SJSA1 (cell line): ENCODE measurements at places on chromosomes 5 and 9.

DNA sequence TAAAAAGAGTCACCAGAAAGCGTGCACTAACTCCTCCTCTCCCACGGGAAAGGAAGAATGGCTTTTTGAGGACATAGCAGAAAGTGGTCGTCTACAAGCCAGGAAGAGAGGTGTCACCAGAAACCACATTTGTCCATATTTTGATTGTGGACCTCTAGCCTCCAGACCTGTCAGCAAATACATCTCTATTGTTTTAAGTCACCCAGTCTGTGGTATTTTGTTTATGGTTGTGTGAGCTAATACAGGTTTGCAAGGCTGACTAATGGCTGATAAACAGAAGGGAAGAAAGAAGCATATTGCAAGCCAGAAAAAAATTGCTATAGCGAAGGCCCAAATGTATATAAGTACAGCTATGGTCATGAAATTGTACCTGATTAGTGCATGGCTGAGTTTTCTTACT lies 21.4 kb downstream of the WDR70 start:
- H3K36me3 ChIP-seq = peaks cover 18% of the 10 kb centered on the region
- no peak for DNase-seq
- no peaks in the 10 kb centered on the region for H3K27me3 ChIP-seq
- H3K27ac ChIP-seq = no peak overlapping the region
- peaks cover 15% of the 10 kb centered on the region for H3K4me1 ChIP-seq
- H3K4me3 ChIP-seq = no peak overlapping the region

DNA sequence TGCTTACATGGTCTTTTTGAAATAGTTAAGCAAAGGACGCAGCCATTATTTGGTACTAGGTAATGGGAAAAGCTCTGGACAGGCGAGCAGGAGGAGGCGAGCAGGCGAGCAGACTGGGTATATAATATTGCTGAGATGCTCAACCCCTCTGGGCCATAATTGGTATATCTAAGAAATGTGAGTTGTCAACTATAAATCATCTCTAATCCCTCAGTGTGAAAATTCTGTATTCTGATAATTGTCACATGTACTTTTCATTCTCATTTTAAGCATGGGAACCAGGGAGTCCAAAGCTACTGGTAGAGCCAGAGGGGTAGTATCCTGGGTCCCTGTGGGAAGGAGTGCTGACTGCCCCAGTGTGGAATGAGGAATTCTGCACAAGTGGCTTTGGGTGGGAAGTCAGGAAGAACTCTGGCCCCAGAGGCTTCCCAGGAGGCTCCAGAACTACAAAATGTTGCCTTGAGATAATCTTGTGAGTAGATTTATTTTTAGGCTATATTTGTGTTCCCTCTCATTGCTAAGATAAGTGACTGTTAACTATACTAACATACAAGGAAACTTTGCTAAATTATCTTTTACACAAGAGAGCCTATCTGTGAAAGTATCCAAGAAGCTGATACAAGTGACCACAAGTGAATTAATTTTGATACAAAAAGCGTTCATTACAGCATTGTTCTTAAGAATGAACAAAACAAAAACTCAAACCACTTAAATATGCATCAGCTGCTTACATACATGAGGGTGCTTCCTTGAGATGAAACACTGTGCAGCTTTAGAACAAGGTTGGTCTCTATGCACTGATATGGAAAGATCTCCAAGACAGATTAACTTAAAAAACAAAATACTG lies 70.5 kb upstream of the TNFAIP8 start:
- no peak overlapping the region for H3K27ac ChIP-seq
- H3K27me3 ChIP-seq = no peaks in the 10 kb centered on the region

- no peaks in the 10 kb centered on the region for H3K36me3 ChIP-seq
- H3K4me3 ChIP-seq = no peak overlapping the region
- H3K27me3 ChIP-seq = no peaks in the 10 kb centered on the region
- no peaks in the 10 kb centered on the region for H3K4me1 ChIP-seq
- no peak overlapping the region for H3K27ac ChIP-seq
Observed at GRCh38 chr9:112869041-112869529, 21.6 kb downstream of the SLC46A2 start.

- H3K4me3 ChIP-seq = no peak overlapping the region
- DNase-seq = no peak
- H3K27ac ChIP-seq = no peak overlapping the region
- H3K4me1 ChIP-seq = no peaks in the 10 kb centered on the region
Observed at GRCh38 chr9:90090997-90091396, 486.2 kb downstream of the GADD45G start.

GRCh38 chr9:37972351-37972848 lies 68.5 kb upstream of the SLC25A51 start:
- H3K27me3 ChIP-seq = no peaks in the 10 kb centered on the region
- H3K4me3 ChIP-seq = no peak overlapping the region
- peaks cover 35% of the 10 kb centered on the region for H3K4me1 ChIP-seq
- peaks cover 35% of the 10 kb centered on the region for H3K36me3 ChIP-seq
- H3K27ac ChIP-seq = no peak overlapping the region
- no peak for DNase-seq

DNA sequence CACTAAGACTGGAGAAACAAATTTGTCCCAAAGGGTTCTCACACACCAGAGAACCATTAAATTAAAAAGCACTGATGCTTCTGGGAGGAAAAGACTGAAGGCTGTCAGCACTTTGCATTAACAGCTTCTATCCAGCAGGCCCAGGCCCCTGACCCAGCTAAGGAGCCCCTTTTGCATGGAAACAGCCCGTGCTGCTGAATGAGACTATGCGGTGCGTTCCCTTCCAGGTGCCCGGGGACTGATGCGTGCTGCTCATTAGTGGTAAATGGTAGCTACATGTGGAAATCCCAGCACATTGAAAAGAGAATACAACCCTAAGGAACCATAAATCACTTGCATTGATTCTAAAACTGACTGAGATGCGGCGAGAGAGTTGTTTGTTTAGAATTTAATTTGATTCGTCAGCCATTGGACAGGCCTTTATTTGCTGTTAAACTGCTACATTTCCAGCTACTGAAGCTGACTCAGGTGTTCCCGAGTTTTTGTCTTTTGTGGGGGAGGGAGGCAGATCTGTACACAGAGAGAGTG lies 351.0 kb upstream of the SLC24A2 start:
- H3K27ac ChIP-seq = no peak overlapping the region
- no peaks in the 10 kb centered on the region for H3K36me3 ChIP-seq
- no peaks in the 10 kb centered on the region for H3K27me3 ChIP-seq
- no peak for DNase-seq

- no peak overlapping the region for H3K4me3 ChIP-seq
- no peak overlapping the region for H3K27ac ChIP-seq
- H3K27me3 ChIP-seq = no peaks in the 10 kb centered on the region
- H3K36me3 ChIP-seq = no peaks in the 10 kb centered on the region
Observed at GRCh38 chr9:35914301-35914807, 5.1 kb downstream of the SPAAR start.

DNA sequence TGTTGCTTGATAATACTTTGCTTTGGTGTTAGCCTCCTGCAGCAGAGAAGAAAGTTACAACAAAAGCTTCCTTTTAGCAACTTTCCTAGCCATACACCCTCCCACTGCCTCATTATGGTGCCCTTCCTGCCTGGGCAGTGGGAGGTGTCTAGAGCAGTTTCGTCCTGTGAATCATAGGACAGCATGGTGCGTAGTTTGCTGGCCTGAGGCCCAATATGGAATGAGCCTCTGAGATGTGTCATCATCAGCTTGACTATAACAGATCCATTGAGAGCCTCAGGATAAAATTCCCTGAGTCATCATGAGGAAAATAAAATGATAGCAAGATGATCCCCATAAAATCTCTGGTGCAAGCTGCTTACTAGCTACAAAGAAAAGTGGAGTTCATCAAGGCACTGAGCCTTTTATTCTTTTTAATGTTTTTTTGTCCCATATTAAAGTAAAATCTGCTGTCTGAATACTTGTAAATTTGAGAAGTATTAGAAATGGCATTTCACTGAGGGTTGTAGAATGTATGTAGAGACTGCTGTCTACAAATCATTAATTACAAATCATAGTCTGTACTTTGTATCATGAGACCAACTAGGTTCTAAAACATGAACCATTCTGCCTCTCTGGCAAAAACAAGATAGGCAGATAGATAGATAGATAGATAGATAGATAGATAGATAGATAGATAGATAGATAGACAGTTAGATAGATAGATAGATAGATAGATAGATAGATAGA lies 303.0 kb upstream of the PDE4D start:
- no peaks in the 10 kb centered on the region for H3K36me3 ChIP-seq
- H3K4me1 ChIP-seq = peaks cover 6% of the 10 kb centered on the region; the same call in 1 of the 2 replicates
- H3K27ac ChIP-seq = no peak overlapping the region
- no peaks in the 10 kb centered on the region for H3K27me3 ChIP-seq
- H3K4me3 ChIP-seq = no peak overlapping the region
- peak; percentile 54 for DNase-seq

DNA sequence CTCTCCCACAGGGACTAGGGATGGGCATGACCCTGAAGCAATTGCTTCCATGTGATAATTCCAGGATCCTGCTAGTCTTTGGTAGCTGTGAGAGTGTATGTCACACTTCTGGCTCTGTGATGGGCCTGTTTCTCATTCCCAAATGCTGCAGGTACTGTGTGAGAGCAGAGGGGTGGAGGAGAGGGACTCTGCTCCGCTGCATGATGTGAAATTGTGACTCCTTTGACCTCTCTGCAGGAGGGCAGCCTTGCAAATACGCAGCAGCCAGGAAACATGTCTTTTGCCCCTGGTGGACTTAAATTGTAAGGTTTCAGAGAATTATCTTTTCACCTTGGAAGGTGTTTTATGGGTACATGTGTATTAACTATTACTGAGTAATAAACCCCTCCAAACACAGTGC lies 61.6 kb downstream of the SFXN1 start:
- no peak overlapping the region for H3K27ac ChIP-seq
- H3K4me1 ChIP-seq = no peaks in the 10 kb centered on the region
- H3K36me3 ChIP-seq = no peaks in the 10 kb centered on the region
- peak; percentile 7 for DNase-seq

GRCh38 chr5:111158105-111158744 lies 66.0 kb upstream of the CAMK4 start:
- H3K27ac ChIP-seq = no peak overlapping the region
- no peak overlapping the region for H3K4me3 ChIP-seq
- no peaks in the 10 kb centered on the region for H3K36me3 ChIP-seq
- no peaks in the 10 kb centered on the region for H3K4me1 ChIP-seq
- no peaks in the 10 kb centered on the region for H3K27me3 ChIP-seq

GRCh38 chr9:6869081-6869948 lies 111.5 kb downstream of the KDM4C start:
- no peaks in the 10 kb centered on the region for H3K27me3 ChIP-seq
- H3K36me3 ChIP-seq = no peaks in the 10 kb centered on the region
- H3K4me1 ChIP-seq = no peaks in the 10 kb centered on the region
- H3K4me3 ChIP-seq = no peak overlapping the region
- H3K27ac ChIP-seq = no peak overlapping the region
- no peak for DNase-seq

GRCh38 chr5:2806176-2806575 lies 54.7 kb upstream of the IRX2 start:
- no peaks in the 10 kb centered on the region for H3K27me3 ChIP-seq
- no peaks in the 10 kb centered on the region for H3K4me1 ChIP-seq
- no peak for DNase-seq
- H3K27ac ChIP-seq = no peak overlapping the region

DNA sequence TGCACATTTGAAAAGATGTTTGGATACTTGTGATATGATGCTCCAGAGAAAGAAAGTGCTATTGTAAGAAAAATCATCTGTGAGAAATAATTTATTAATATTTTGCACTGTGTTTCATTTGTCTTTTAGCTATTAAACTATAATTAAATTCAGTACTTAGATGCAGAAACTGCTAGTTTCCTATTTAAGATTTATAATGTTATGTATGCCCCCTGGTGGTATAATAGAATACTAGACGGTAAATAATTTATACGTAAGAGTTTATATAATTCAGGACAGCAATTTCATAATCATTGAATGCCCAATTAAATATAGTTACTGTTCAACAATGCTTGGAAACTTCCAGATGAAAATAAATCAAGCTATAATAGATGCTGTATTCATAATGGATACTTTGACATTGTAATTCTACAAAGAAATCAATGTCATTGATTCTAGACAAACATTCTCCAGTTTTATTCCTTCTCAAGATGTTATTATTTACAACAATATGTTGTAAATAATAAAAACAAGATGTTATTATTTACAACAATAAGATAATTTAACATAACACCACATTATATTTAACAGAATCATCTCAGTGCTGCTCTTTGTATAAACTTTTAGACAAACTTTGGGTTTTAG lies 101.0 kb downstream of the TMEM232 start:
- no peak overlapping the region for H3K27ac ChIP-seq
- H3K36me3 ChIP-seq = no peaks in the 10 kb centered on the region
- no peaks in the 10 kb centered on the region for H3K4me1 ChIP-seq
- no peak overlapping the region for H3K4me3 ChIP-seq
- no peaks in the 10 kb centered on the region for H3K27me3 ChIP-seq

GRCh38 chr5:40258222-40258621 lies 421.5 kb upstream of the PTGER4 start:
- H3K4me3 ChIP-seq = no peak overlapping the region
- no peaks in the 10 kb centered on the region for H3K4me1 ChIP-seq
- no peak for DNase-seq

DNA sequence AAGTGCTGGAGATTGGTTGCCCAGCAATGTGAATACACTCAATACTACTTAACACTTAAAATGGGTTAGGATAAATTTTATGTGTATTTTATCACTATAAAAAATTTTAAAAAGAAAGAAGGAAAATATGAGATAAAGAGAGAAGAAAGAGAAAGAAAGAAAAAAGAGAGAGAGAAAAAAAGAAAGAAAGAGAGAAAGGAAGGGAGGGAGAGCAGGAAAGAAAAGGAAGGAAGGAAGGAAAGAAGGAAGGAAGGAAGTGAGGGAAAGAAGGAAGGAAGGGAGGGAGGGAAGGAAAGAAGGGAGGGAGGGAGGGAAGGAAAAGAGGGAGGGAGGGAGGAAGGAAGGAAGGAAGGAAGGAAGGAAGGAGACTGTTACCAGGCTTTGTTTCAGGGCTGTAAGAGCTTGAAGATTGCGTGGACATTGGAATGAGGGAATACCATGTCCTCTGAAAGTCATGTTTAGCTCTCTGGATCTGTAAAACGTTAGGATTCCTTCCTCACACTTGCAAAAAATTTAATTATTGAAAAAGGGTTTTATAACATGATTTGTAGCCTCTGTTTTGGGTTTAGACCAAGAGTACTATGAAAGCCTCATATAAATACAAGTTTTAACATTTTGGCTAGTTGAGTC lies 152.3 kb upstream of the DAP start:
- H3K27me3 ChIP-seq = no peaks in the 10 kb centered on the region

- no peaks in the 10 kb centered on the region for H3K4me1 ChIP-seq
- no peaks in the 10 kb centered on the region for H3K27me3 ChIP-seq
- H3K36me3 ChIP-seq = no peaks in the 10 kb centered on the region
- no peak overlapping the region for H3K4me3 ChIP-seq
- no peak for DNase-seq
Observed at GRCh38 chr5:23994581-23995370, 487.4 kb downstream of the PRDM9 start.
